ENCODE measurements at places on chromosomes 7 and 10. TPM values are rescaled to one million over a fixed set of nuclear protein-coding genes. Genes with fewer than 3 reads are reported as not detected.

DNA sequence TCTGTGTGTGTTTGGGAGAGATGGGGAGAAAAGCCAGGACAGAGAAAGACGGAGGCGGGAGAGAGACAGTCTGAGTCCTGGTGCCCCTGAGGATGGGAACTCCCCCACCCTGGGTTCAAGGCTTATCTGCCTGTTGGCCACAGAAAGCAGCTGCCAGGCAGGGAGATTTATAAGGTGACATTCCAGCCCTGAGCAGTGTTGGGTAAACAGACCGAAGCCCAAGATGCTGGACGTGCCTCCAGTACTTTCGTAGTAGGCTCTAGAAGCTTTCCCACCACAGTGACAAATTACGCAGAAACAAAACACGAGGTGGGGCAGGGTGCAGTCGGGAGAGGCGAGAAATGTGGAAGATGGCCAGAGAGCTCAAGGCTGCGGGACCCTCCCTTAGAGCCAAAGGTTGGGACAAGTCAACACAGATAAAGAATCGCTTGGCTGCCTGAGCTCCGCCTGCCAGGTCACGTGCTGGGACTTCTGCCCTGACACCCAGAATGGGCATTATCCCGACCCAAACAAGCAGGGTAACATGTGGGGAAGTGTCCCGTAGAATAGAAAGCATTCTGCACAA is 41.1 kb downstream of the CCDC3 start:
- no peaks in the 10 kb centered on the region for H3K4me1 ChIP-seq
- no peaks in the 10 kb centered on the region for H3K36me3 ChIP-seq
- no peaks in the 10 kb centered on the region for H3K27me3 ChIP-seq
- peak overlapping the region; percentile 9 for H3K27ac ChIP-seq
- no peak overlapping the region for H3K4me3 ChIP-seq

DNA sequence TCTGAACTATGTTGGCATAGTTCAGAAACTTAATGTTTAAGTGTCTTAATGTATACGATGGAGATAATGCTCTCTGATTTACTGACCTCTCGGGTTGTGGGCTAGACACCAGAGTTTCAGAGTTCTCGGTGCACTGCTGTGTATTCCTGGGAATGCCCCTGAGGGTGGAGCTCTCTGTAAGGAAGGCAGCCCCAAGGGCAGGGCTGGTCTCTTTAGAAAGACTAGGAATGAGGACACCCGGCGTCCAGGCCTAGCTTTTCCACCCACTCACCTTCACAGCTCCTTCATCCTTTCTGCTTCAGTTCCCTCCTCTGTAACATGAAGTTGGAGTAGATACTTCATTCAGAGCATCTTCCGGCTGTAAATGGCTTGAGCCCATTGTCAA is 536.6 kb upstream of the GALNT17 start:
- H3K27me3 ChIP-seq: no peaks in the 10 kb centered on the region
- H3K4me3 ChIP-seq: no peak overlapping the region
- H3K36me3 ChIP-seq: no peaks in the 10 kb centered on the region
- no peaks in the 10 kb centered on the region for H3K4me1 ChIP-seq

DNA sequence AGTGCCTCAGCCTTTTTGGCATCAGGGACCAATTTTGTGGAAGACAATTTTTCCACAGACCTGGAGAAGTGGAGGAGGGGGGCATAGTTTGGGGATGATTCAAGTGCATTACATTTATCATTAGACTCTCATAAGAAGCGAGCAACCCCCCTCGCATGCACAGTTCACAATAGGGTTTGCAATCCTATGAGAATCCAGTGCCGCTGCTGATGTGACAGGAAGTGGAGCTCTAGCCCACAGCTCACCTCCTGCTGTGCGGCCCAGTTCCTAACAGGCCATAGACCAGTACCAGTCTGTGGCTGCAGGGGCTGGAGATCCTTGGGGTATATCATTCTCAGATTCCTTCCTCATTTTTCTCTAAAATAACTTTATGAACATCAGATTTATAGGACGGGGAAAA is 50.8 kb downstream of the ATAD1 start:
- H3K27ac ChIP-seq: no peak overlapping the region
- no peak for DNase-seq
- no peaks in the 10 kb centered on the region for H3K27me3 ChIP-seq
- no peak overlapping the region for H3K4me3 ChIP-seq
- no peaks in the 10 kb centered on the region for H3K4me1 ChIP-seq

Gene CLDN3
- total RNA-seq: not detected

Gene SORCS1
- total RNA-seq: 85.0 TPM

Gene PAPOLB
- total RNA-seq: 1.4 TPM

Gene UNCX
- total RNA-seq: not detected

Gene SPDYE8
- total RNA-seq: not detected

Gene BAG3
- 38.4 TPM for total RNA-seq

- no peak for DNase-seq
- H3K27ac ChIP-seq: no peak overlapping the region
These were observed 27.5 kb downstream of the AP3M1 start for GRCh38 chr10:74123081-74123480.
